Camera-type eye (tissue), 1 donor: ENCODE measurements at places on chromosomes 16 and 17. TPM values are rescaled to one million over a fixed set of nuclear protein-coding genes. Genes with fewer than 3 reads are reported as not detected.

Gene RMI2
- 9.4 TPM for total RNA-seq

Gene CCDC144A
- 8.4 TPM for total RNA-seq

Gene IRX5
- total RNA-seq, result 19.3 TPM

Gene LGALS9
- total RNA-seq, result 7.1 TPM

Gene MYH8
- total RNA-seq, result 63.4 TPM

Gene ZNF750
- 1.6 TPM for total RNA-seq
